Caco-2 (cell line): ENCODE measurements at places on chromosomes 11 and 22.

DNA sequence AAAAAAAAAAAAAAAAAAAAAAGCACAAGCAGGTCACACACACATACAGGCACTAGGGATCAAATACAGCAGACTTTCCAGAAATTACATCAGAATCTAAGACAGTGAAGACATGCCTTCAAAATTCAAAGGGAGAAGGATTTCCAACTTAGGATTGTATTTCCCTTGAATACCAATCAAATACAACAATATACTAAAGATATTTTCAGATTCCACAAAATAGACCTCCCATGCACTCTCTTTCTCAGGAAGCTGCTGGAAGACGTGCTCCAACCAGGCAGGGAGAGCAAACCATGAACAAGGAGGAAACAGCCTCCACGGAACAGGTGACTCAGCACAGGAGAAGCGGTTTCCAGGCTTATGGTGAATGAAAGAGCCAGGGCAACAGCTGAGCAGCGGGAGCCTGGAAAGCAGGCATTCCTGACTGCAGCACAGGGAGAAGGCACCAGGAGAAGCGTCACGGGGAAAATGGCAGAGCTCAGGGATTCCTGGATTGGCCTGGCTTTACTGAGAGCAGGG lies 32.0 kb downstream of the TMEM184B start:
- DNase-seq: no peak

DNA sequence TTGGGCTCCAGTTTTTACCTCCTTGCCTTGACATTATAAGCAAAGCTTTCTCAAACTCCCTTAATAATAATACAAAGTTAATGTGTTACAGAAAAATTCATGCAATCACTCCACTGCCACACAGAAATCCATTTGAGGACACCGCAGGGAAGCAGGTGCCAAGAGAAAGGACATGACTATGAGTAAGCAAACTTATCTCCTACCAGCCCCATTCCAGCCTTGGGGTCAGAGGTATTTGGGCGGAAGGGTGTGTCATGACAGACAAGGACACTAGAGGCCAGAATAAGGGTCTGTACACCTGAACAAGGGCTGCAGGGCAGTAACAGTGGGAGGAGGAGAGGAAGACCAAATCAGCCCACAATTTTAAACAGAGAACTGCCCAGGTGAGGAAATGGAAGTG lies 5.9 kb downstream of the GNG3 start:
- peak; percentile 86 for DNase-seq

- no peak for DNase-seq
Measured at GRCh38 chr11:92717240-92717639, 252.2 kb upstream of the MTNR1B start.

- peak; percentile 81 for DNase-seq
Measured at GRCh38 chr11:68271023-68271780, 571 bp downstream of the C11orf24 start.

- DNase-seq: peak; percentile 74
Measured at GRCh38 chr11:131674051-131674755, 303.8 kb downstream of the NTM start.

GRCh38 chr11:121405646-121406045 lies 46.5 kb upstream of the SORL1 start:
- DNase-seq: no peak

GRCh38 chr11:95907476-95907875 lies 16.4 kb downstream of the MTMR2 start:
- DNase-seq: no peak

- DNase-seq: no peak
Measured at GRCh38 chr11:19892387-19892786, 179.8 kb downstream of the NAV2 start.

DNA sequence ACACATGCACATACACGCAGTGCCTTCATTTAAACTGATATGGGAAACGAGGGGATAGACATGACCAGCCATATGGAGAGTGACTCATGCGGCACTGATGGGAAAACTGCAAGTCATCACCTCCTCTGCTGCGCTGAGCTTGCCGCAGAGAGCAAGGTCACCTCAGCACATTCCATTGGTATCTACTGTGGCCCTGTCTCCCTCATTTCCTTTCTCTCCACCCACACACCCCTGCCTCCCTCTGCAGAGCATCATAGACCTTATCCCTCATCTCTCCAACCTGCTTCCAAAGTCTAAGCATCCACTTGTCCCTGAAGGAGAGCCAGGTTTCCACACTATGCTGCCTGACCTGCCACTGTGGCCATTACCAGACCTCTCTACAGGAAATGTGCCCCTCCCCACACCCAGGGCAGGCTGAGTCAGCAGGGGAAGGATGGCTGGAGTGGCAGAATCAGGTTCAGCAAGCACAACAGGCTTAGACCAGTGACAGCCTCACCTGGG lies 116.9 kb upstream of the SNX19 start:
- peak; percentile 37 for DNase-seq

- no peak for DNase-seq
Measured at GRCh38 chr11:5705688-5706087, 16.1 kb downstream of the TRIM22 start.

- DNase-seq: no peak
Measured at GRCh38 chr11:100964435-100964834, 165.2 kb downstream of the PGR start.

- no peak for DNase-seq
Measured at GRCh38 chr11:130825561-130825960, 90.7 kb downstream of the SNX19 start.

GRCh38 chr22:39253435-39254070 lies 8.8 kb upstream of the PDGFB start:
- no peak for DNase-seq

DNA sequence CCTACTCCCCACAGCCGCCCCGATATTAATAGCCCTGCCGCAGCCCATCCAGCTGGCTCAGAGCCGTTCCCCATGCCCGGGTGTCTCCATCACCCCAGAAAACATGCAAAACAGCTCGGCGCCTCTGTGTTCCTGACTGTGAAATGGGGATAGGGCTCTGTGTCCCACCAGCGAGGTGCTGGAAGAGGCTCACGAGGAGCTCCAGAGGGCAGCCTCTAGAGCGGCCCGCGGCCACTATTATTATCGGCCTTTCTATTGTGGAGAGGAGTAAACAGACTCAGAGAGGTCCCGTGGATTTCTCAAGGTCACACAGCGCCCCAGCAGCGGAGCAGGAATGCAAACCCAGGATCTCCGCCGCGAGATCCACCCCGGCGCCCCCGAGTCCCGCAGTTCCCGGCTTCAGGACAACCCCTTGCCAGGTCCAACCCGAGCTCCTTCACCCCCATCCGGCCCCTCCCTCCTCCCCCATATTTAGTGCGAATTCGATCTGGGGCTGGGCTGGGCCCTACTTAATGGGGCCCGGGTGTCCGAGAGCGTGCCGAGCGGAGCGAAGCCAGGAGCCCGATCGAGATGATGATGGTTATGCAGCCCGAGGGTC lies at the start of gene ACTN3:
ACTN3 (plus strand) TSS at position 536 of the 598 bp plus-strand sequence; CDS start at position 571, 35 bp downstream.
- DNase-seq: no peak

GRCh38 chr11:65555693-65556231 lies 2.4 kb downstream of the LTBP3 start:
- peak; percentile 77 for DNase-seq

DNA sequence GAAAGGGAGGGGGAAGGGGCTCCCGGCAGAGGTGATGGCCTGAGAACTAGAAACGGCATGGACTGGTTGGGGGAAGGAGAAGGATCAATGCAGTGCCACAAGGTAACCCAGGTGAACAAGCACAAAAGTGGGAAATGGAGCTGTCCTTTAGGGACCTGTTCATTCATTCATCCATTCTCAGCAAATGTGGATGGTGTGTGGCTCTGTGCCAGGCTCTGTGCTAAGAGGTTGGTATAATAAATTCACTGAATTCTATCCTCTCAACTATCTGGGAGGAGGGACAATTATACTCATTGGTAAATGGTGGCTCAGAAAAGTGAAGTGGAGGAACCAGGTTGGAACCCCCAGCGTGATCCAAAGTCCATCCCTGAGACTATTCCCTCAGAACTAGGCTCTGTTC lies 18.6 kb upstream of the ARAP1 start:
- no peak for DNase-seq

DNA sequence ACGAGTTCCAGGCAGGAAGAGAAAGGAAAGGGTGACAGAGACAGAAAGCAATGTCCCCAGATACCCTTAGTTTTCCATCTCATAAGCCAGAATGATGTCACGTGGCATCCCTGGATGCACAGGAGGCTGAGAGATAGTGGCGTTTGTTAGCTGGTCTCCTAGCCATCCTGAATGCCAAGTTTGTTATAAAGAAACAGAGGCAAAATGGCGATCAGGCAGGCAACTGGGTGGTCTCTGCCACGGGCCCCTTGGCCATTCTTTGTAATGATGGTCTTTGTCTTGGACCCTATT lies 5.3 kb downstream of the SMIM38 start:
- DNase-seq: peak; percentile 14

- DNase-seq: no peak
Measured at GRCh38 chr11:94402355-94402754, 1.1 kb upstream of the GPR83 start.

GRCh38 chr11:107478922-107479321 lies 21.3 kb upstream of the CWF19L2 start:
- no peak for DNase-seq

DNA sequence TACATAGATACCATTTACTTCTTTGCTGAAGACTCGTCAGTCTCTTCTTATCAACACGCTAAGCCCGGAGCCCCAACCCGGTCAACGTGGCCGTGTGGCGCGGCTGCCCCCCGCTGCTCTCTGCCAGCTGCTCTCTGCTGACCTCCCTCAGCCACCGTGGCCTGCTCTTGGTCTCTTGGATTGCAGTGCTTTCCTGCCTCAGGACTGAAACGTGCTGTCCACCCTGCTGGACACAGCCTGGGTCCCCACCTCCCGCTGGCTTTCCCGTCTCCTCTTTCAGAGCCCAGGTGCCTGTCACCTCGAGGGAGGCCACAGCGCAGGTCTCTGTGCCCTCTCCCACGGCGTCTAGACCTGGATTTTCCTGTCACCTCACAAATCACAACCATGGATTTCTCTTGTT lies 388.1 kb upstream of the B3GAT1 start:
- DNase-seq: no peak

DNA sequence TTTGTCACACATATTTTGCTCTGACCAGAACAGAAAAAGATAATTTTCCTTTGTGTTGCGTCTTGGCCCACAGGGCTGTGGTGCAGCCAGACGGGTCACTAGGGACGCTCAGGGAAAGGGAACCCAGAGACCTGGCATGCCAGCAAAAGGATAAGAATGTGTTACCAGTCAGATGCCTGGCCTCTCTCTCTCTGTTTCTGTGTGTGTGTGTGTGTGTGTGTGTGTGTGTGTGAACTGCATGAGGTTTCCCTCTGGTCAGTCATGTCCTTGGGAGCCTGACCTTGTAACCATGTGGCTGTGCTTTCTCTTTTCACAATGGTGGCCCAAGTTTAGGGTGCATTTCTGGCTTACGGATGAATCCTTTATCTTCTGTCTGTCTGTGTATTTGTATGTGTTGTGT lies 25.4 kb downstream of the CCKBR start:
- DNase-seq: no peak

- no peak for DNase-seq
Measured at GRCh38 chr11:41039592-41039991, 419.9 kb downstream of the LRRC4C start.

DNA sequence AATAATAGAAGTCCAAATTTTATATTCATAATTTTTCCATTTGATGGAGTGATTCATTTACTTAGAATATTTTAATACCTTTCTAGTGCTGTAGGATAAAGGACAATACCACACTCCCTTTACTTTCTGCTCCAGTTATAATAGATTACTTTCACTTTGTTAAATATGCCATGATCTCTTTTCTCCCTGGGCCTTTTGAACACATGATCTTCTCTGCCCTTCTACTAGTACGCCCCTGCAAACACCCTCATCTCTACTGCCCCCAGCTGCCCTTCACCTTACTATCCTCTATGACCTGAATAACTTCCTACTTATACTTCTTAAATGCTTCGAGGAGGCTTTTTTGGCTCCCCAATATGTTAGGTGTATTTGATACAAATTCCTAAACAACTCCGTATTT lies 177.3 kb downstream of the GUCY1A2 start:
- DNase-seq: no peak

DNA sequence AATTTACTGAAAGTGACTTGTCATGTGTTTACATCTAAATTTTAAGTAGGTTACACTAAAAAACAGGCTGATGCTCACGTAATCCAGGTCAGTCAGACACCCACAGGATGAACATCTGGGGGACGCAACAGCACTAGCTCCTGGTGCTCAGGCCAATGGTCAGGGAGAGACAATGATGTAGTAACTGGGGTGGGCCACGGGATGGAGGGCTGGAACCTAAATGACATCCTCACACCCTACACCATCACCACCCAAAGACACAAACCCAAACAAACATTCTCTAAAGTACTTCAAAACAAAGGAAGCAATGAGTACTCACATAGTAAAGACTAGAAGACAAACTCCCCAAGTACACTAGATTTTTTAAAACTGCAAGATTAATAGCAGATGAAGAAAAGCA lies 53.5 kb upstream of the SLC25A1 start:
- no peak for DNase-seq

- DNase-seq: peak; percentile 36
Measured at GRCh38 chr22:43004362-43005035, 10.4 kb downstream of the PACSIN2 start.

- DNase-seq: no peak
Measured at GRCh38 chr11:45278714-45279113, 7.4 kb downstream of the SYT13 start.

DNA sequence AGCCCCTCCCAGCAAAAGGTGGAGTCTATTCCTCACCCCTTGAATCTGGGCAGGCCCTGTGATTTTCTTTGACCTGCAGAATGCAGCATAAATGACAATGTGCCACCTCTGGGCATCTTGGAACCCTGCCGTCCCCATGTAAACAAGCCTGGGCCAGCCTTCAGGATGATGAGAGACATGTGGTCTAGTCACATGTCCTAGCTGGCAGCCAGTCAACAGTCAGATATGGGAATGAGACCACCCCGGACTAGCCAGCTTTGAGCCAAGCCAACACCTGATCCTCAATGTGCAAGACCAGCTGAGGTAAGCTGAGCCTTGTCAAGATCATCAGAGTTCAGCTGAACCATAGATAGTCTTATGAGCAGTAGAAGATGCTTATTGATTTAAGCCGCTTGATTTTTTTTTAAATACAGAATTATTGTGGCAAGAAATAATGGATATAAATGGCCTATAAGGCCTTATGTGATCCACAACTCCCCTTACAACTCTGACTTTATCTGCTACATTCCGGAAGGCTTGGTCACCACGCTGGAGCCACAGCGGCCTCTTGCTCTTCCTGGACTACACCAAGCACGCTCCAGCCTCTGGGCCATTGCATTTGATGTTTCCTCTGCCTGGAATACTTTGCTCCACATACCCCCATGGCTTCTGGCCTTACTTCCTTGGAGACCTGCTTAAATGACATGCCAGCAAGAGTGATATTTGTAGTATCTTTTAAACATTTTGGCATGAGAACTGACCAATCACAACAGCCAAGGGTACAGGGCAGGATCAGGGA lies 225.9 kb upstream of the SESN3 start:
- DNase-seq: no peak

- DNase-seq: peak; percentile 26
Measured at GRCh38 chr22:19641254-19641982, 72.9 kb upstream of the SEPTIN5 start.
